ENCODE measurements at places on chromosomes 2 and 18.

- DNase-seq, result no peak
Measured at GRCh38 chr2:64586883-64587481, 62.9 kb downstream of the AFTPH start.

- DNase-seq, result no peak
Measured at GRCh38 chr2:127576433-127577207, 41.1 kb downstream of the MYO7B start.

GRCh38 chr2:1231466-1232063 lies 181.7 kb upstream of the TPO start:
- no peak for DNase-seq

GRCh38 chr2:200618590-200619021 lies 32.8 kb downstream of the AOX1 start:
- DNase-seq, result no peak

GRCh38 chr2:238143239-238143951 lies 4.9 kb downstream of the KLHL30 start:
- no peak for DNase-seq

DNA sequence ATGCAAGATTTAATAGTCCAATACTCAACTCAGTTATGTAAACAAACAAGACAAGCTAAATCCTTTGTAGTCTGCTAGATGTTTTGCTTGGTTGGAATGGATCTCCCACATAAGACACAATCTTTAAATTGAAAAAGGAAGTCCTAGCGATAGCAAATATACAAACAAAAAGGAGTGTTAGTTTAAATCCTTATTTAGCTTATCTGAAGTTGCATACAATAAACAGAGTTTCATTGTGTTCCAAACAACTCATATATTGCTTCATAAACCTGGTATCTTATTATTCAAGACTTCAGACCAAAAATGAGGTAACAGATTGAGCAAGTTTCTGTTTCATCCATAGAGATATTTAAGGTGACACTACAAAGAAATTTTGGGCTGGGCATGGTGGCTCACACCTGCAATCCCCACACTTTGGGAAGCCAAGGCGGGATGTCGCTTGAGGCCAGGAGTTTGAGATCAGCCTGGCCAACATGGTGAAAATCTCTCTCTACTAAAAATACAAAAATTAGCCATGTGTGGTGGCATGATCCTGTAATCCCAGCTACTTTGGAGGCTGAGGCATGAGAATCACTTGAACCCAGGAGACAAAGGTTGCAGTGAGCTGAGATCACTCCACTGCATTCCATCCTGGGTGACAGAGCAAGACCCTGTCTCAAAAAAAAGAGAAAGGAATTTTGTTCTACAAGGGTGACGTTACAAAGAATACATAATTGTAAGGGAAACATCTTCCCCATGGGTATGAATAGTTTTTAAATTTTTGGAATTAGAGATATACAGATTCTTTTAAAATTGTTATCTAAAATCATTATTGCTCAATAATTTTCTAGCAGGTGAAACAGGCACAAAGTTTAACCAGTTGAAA lies 150.5 kb upstream of the L3MBTL4 start:
- no peak for DNase-seq

- no peak for DNase-seq
Measured at GRCh38 chr2:57893347-57893746, 153.3 kb upstream of the VRK2 start.

DNA sequence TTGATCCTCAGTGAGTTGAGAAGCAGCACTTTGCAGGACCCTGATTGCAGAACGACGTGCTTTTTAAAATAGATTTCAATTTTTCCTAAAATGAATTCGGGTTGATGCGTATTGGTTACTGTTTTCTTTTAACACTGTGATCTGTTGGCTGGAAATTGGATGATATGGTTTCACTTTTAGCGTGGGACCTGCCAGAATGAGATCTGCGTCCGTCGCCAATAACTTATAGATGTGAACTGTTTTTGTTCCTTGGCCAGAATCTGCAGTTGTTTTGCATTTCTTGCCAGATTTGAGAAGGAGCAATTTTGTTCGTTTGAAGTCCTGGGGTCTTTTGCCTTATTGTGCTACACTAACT lies 703 bp downstream of the UGGT1 start:
- no peak for DNase-seq

- DNase-seq, result no peak
Measured at GRCh38 chr2:145303536-145303935, 783.6 kb upstream of the ZEB2 start.

Data from D341Med (cell line).